ENCODE measurements at places on chromosomes 6 and 20. TPM values are rescaled to one million over a fixed set of nuclear protein-coding genes. Genes with fewer than 3 reads are reported as not detected.
A peak's percentile ranks its signal among the peaks of the same experiment; 100 is the strongest.

GRCh38 chr20:25052255-25053194 is 5.4 kb downstream of the ACSS1 start:
- H3K4me3 ChIP-seq, result no peak overlapping the region
- H3K4me1 ChIP-seq, result peaks cover 83% of the 10 kb centered on the region
- H3K27me3 ChIP-seq, result no peaks in the 10 kb centered on the region
- peak overlapping the region; percentile 75 for H3K27ac ChIP-seq

DNA sequence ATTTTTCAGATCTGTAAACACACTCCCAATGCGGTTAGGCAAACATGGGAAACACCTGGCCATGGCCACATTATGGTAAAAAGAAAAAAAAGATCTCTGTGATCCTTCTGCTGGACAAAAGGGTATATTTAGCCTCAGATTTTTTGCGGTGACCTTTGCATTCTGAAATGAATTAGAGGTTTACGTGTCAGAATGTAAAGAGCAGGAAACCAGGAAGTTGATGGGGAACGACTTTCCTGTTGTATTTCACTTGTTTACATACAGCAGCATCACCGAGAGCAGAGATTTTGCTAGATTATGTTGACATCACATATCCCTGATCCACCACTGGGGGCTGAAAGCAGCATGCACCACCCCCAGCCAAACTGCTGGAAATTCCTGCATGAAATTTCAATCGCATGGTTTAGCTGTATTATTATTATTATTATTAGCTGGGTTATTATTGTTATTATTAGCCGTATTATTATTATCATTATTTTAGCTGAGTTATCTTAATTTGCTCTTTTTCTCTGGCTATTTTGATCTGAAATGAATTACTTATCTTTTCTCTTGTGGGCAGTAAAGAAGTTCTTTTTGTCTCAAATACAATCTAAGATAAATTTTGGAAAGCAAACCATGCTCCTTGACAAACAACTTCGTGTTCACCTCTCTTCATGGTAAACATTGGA is 189.4 kb downstream of the ZFP64 start:
- H3K4me1 ChIP-seq, result no peaks in the 10 kb centered on the region
- H3K4me3 ChIP-seq, result no peak overlapping the region
- no peak overlapping the region for H3K27ac ChIP-seq
- H3K27me3 ChIP-seq, result no peaks in the 10 kb centered on the region
- DNase-seq, result no peak

DNA sequence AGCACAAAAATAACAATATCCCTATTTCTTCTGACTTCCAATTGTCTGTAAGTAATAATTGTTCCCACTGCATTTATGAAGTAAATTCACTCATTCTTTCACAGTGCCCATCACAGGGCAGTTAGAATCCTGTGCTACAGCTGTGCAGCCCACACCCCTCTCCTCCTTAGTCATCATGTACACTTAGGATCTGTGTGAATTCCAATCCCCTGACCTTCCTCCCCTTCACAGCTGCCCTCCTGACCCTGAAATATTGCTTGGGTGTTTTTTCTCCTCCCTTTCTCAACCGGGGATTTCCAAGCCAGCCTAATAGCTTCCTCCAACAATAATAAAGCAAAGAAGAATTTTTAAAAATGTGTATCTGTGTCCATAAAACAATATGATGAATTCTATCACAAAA is 91.5 kb upstream of the BEND6 start:
- no peaks in the 10 kb centered on the region for H3K27me3 ChIP-seq
- H3K4me3 ChIP-seq, result no peak overlapping the region
- no peak overlapping the region for H3K27ac ChIP-seq

GRCh38 chr6:125952764-125953501 is 3.6 kb upstream of the HINT3 start:
- peak; percentile 68 for DNase-seq
- no peaks in the 10 kb centered on the region for H3K27me3 ChIP-seq
- no peaks in the 10 kb centered on the region for H3K36me3 ChIP-seq
- peaks cover 5% of the 10 kb centered on the region for H3K4me1 ChIP-seq
- no peak overlapping the region for H3K27ac ChIP-seq
- no peak overlapping the region for H3K4me3 ChIP-seq

DNA sequence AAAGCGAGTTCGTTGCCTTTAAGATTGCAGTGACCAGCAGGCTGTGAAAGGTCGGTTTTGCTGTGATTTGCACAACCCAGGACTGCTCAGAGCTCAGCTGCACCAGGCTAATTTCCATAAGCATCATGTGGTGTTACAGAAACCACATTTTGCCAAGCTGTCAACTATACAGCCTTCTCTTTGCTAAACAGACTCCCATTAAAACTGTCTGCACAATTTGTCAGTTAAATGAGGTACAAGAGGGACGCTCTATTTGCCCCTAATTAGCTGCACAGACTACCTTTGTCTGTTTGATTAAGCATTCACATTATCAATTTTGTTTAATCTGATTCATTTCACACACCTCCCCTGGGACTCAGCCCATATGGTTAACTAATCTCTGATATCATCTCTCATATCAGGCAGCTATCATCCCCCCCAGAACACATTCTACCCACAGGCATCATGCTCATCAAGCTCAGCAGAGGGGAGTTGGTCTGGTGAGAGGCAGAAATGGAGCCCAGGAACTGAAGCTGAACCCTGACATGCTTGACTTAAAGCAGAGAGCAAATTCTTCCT is 62.1 kb downstream of the OLIG3 start:
- no peaks in the 10 kb centered on the region for H3K36me3 ChIP-seq
- no peaks in the 10 kb centered on the region for H3K27me3 ChIP-seq
- no peaks in the 10 kb centered on the region for H3K4me1 ChIP-seq
- no peak for DNase-seq

DNA sequence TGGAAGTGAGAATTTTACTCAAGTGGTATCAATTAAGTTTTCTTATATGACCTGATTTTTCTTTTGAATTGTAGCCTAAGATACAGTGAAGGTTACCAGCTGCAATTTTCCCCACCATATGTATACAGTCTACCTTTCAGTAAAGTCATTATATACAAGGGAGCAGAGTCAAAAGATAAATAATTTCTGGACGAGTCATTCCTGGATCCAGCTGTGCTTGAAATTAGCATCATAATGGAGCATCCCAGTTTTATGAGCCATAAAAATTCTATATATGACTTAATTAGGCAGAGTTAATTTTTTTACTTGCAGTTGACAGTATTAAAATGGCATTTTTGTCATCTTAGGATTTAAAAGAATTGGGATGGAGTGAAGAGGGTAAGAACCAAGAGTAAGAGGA is 1008.4 kb downstream of the PHF3 start:
- no peak for DNase-seq
- no peak overlapping the region for H3K27ac ChIP-seq
- no peak overlapping the region for H3K4me3 ChIP-seq
- H3K4me1 ChIP-seq, result no peaks in the 10 kb centered on the region
- no peaks in the 10 kb centered on the region for H3K27me3 ChIP-seq

DNA sequence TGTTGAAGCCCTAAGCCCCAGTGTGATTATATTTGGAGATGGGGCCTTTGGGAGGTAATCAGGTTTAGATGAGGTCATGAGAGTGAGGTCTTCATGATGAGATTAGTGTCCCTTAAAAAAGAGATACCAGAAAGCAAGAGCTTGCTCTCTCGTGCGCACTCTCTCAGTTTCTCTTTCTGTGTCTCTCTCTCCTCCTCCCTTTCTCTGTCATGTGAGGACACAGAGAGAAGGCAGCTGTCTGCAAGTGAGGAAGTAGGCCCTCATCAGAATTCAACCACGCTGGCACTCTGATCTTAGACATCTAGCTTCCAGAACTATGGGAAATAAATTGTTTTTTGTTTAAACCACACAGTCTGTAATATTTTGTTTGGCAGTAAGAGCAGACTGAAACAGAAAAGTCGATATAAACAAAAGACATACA is 180.5 kb downstream of the IBTK start:
- H3K36me3 ChIP-seq, result no peaks in the 10 kb centered on the region
- H3K4me1 ChIP-seq, result no peaks in the 10 kb centered on the region
- H3K27ac ChIP-seq, result no peak overlapping the region
- DNase-seq, result no peak

DNA sequence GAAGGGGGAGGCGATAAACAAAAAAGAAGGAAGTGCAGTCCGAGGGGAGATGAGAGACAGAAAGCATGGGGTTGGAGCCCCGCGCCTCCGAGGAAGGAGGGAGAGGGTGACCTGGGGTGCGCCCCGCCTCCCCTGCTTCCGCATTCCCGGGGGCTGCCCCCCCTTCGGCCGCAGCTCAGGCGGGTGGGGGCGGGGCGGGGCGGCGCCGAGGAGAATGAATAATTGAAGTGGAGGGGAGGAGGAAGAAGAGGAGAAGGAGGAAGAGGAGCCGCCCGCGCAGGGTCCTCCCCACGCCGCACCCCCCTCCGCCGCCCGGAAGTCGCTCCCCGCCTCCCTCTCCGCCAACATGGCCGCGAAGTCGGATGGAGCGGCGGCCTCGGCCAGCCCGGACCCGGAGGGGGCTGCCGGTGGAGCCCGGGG is at the start of gene XKR7:
Gene XKR7 (plus strand): TSS at position 322 of the 420 bp plus-strand sequence. CDS start 25 bp downstream, at position 347.
- no peaks in the 10 kb centered on the region for H3K4me1 ChIP-seq
- H3K36me3 ChIP-seq, result no peaks in the 10 kb centered on the region
- DNase-seq, result no peak
- no peak within 1 kb of the TSS for H3K27ac ChIP-seq
- peak within 1 kb of the TSS; percentile 21 for H3K4me3 ChIP-seq

- no peaks in the 10 kb centered on the region for H3K27me3 ChIP-seq
- no peak for DNase-seq
- H3K27ac ChIP-seq, result no peak overlapping the region
- H3K36me3 ChIP-seq, result no peaks in the 10 kb centered on the region
- no peak overlapping the region for H3K4me3 ChIP-seq
These were observed 115.2 kb downstream of the LY86 start for GRCh38 chr6:6703699-6704098.

DNA sequence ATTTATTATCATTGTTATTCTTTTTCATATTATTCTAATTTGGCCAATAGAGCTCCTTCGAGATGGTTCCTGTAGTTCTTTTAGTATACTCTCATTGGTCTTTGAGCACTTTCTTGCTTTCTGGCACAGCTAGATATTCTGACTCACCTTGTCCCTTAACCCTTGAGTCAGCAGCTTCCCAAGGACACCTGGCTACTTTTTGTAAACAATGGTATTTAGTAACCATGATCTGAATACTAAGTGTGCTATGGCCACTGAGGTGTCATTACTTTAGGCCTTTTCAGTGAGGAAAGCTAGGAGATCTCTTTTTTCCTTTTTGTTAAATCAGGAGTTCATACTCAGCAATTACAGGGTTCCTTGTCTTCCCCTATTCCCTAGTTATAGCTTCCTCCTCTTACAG is 126.5 kb upstream of the CITED2 start:
- H3K27me3 ChIP-seq, result no peaks in the 10 kb centered on the region
- DNase-seq, result no peak

- no peak for DNase-seq
- no peaks in the 10 kb centered on the region for H3K4me1 ChIP-seq
- peaks cover 76% of the 10 kb centered on the region for H3K27me3 ChIP-seq
- no peak overlapping the region for H3K27ac ChIP-seq
These were observed 1.0 kb upstream of the TFAP2D start for GRCh38 chr6:50712291-50712690.

DNA sequence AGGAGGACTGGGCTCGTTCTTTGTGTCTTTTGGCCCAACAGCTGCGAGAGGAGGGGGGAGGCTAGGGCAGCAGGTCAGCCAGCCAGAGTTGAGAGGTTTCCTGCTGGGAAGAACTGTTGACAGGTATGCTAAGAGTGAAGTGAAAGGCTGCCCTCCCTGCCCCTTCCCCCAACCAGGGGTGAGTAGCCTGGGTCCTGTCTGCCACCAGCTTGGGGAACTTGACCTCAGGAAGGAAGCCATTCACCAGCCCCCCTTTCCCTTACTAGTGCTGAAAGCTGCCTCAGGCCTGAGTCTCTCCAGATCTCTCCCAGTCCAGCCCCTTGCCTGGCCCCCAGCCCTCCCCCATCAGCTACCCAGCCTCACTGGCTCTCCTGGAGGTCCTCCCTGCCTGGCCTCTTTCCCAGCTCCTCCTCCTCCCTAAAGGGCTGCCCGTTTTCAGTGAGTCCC is 20.7 kb upstream of the ZNF76 start:
- no peak overlapping the region for H3K27ac ChIP-seq
- no peaks in the 10 kb centered on the region for H3K27me3 ChIP-seq
- no peak overlapping the region for H3K4me3 ChIP-seq
- peaks cover 24% of the 10 kb centered on the region for H3K4me1 ChIP-seq

- no peaks in the 10 kb centered on the region for H3K4me1 ChIP-seq
- no peaks in the 10 kb centered on the region for H3K27me3 ChIP-seq
- no peak overlapping the region for H3K27ac ChIP-seq
- no peaks in the 10 kb centered on the region for H3K36me3 ChIP-seq
- DNase-seq, result no peak
These were observed 661.7 kb downstream of the KIF16B start for GRCh38 chr20:15911581-15911980.

- no peak for DNase-seq
These were observed 181.4 kb upstream of the CST7 start for GRCh38 chr20:24767623-24768100.

GRCh38 chr6:110949679-110950285 is 8.7 kb upstream of the GTF3C6 start:
- no peak overlapping the region for H3K27ac ChIP-seq
- no peaks in the 10 kb centered on the region for H3K27me3 ChIP-seq
- H3K4me3 ChIP-seq, result no peak overlapping the region
- DNase-seq, result no peak
- no peaks in the 10 kb centered on the region for H3K36me3 ChIP-seq

GRCh38 chr6:131199568-131200272 is 64.5 kb downstream of the AKAP7 start:
- no peak for DNase-seq
- H3K4me3 ChIP-seq, result no peak overlapping the region
- H3K27ac ChIP-seq, result peak overlapping the region; percentile 60
- H3K27me3 ChIP-seq, result no peaks in the 10 kb centered on the region

GRCh38 chr20:50101281-50101680 is 11.7 kb downstream of the UBE2V1 start:
- H3K27ac ChIP-seq, result peak overlapping the region; percentile 5
- H3K4me1 ChIP-seq, result peaks cover 37% of the 10 kb centered on the region
- H3K27me3 ChIP-seq, result no peaks in the 10 kb centered on the region
- no peak overlapping the region for H3K4me3 ChIP-seq
- no peak for DNase-seq

The F13A1 gene
- 94.5 TPM for total RNA-seq

The DCDC2 gene
- 5.3 TPM for total RNA-seq

The NMBR gene
- total RNA-seq, result not detected

The TFAP2C gene
- total RNA-seq, result 5.2 TPM

The COL20A1 gene
- not detected for total RNA-seq

The RBM24 gene
- total RNA-seq, result 0.49 TPM

The VSX1 gene
- total RNA-seq, result not detected

The BPIFB1 gene
- total RNA-seq, result 0.67 TPM

The SSR1 gene
- 128 TPM for total RNA-seq

The EYS gene
- not detected for total RNA-seq
